Non-pigmented ciliary epithelial cell (primary cell): ENCODE measurements at places on chromosomes 3 and 15.

GRCh38 chr3:34284959-34285826, 486.8 kb downstream of the PDCD6IP start:
- DNase-seq, result no peak

- peak; percentile 54 for DNase-seq
These were observed 86.0 kb upstream of the VGLL3 start for GRCh38 chr3:87076946-87077345.

DNA sequence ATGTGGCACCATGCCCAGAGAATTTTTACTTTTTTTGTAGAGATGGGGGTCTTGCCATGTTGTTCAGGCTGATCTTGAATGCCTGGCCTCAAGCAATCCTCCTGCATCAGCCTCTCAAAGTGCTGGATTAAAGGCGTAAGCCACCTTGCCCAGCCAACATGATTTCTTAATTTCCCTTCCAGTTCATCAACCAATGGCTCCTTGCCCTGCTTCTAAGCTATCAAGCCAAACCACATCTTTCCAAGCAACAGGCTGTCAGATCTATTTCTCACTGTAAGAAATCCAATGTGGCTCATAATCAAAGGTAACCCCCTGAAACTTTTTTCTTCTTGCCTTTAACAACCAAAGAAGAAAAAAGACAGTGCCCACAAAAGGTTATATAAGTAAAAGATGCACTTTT, 204.2 kb upstream of the ICE2 start:
- DNase-seq, result no peak

DNA sequence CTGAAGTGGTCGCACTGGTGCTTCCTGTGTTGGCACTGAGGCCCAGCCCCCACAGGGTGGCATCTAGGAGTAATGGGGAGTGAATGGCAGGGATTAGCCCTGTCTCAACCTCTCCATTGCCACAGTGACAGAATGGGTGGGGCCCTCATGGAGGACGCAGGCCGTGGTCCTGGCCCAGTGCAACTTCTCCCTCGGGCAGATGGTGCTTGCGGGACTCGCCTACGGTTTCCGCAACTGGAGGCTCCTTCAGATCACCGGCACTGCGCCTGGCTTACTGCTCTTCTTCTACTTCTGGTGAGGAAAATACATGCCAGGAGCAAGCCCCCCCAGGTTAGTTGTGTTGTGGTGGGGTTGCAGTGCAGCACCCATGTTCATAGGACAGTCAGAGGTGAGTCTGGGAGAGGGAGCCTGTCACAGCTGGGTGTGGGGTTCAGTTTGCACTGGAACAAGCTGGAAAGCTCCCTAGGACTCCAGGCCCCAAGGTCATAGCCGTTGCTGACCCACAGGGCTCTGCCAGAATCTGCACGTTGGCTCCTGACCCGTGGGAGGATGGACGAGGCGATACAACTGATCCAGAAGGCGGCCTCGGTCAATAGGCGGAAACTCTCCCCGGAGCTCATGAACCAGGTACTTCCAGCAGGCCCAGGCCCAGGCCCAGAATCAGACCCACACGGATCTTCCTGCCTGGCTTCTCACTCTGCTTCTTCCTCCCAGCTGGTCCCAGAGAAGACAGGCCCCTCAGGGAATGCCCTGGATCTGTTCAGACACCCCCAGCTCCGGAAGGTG, 7.0 kb upstream of the SLC22A14 start:
- no peak for DNase-seq

DNA sequence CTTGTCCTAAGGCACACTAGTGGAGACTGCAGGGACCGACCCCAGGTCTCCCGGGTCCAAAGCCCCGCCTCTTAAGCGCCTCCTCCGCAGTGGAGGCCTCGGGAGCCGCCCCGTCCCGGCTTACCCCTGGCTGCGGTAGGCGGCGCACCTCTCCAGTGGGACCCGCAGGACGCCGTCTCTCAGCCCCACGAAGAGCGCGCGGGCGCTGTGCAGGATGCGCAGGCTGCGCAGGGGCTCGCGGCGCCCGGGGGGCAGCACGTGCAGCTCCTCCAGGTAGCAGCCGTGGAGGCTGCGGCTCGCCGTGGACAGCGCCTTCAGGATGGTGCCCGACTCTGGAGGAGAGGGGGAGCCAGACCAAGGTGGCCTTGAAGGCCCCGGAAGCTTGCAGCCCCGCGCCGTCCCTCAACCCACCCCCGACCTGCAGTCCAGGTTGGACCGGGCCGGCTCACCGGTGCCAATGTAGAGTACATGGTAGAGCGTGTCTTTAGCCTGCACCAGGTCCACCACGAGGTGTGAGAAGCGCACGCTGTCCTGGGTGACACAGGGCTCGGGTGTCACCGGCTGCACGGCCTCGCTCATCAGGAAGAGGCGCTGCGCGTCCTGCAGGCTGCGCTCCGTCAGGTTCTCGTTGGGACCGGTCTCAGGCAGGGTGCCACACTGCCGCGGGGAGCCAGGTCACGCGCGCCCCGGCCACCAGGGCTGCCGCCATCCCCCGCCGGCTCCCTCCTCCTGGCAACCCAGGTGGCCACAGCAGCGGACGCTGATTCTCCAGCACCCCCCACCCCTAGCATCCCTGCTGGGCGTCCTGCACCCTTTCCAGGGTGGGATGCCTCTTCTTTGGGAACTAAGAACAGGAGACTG, 105.5 kb downstream of the SEMA5B start:
- DNase-seq, result no peak

GRCh38 chr3:61518590-61518989, 42.8 kb upstream of the PTPRG start:
- DNase-seq, result no peak

- DNase-seq, result no peak
These were observed 89.3 kb downstream of the OXNAD1 start for GRCh38 chr3:16354291-16354690.

GRCh38 chr3:51075221-51075775, 309.8 kb upstream of the MANF start:
- DNase-seq, result no peak

DNA sequence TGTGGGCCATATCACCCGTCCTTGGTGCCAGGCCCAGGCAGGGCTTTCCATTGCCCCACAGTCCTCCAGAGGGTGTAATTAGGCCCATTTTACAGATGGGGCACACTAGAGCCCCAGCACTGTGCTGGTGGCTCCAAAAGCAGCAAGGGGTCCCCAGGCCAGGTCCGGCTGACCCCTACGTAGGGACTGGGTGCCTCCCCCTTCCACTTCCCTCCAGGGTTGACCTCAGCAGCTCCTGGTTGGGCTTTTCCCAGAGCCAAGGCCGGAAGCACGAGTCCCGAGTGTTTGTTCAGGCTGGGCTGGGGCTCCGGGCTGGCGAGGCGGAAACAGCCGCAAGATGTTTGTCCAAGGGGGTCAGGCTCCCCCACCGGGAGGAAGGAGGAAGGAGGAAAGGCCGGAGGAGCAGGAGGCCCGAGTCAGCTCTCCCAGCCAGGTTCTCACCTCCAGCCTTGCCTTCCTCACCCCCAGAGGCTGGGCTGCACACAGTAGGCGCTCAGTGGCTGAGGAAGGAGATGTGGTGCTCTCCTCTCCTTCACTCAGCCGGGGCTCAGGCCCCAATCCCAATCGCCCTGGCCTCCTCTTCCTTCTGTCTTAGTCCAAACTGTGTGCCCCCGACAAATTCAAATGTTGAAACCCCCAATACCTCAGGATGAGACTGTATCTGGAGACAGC, 17.1 kb upstream of the PLXND1 start:
- DNase-seq, result no peak

GRCh38 chr3:161270991-161271390, 49.9 kb downstream of the NMD3 start:
- DNase-seq, result no peak

GRCh38 chr15:43920254-43920600, 93.4 kb downstream of the WDR76 start:
- DNase-seq, result no peak

GRCh38 chr3:140334132-140334929, 343.5 kb upstream of the TRIM42 start:
- DNase-seq, result no peak

GRCh38 chr3:172398484-172398883, 49.8 kb downstream of the GHSR start:
- no peak for DNase-seq

- DNase-seq, result no peak
These were observed 230.3 kb upstream of the RGMA start for GRCh38 chr15:93319121-93319814.

DNA sequence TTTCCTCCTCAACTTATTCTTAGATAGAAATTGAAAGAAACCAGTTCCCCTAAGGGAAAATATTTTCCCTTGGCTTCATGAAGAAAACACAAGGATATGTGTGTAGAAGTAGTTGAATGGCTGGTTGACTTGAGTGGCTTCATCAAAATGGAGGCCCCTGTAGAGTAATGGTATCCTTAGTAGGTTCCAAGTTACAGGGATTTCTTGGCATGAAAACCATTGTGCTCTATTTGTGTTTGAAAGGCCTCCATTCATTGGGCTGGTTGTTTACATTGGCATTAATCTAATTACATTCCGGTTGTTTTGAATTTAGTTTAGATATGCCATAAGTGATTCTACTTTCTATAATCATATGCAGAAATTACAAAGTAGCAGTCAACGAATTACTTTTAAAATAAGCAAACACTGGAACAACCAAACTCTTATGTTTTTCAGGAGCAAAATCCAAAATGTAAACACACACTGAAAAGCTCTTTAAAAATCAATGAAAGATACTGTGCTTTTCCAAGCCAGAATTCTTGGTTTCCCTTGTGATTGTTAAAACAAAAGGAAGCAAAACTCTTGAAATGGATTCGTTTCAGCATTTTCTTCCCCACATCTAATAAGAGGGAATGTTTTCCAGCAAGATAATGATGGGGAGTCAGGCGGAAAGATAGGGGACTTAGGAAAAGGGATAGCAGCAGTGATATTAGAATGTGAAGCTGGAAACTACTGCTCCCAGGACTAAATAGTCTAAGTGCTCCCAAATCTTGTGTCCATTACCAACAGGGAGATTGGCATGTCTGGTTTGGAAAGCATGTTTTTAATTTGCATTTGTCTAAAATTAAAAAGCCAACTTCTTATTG, 77.0 kb downstream of the EPHA3 start:
- DNase-seq, result no peak

DNA sequence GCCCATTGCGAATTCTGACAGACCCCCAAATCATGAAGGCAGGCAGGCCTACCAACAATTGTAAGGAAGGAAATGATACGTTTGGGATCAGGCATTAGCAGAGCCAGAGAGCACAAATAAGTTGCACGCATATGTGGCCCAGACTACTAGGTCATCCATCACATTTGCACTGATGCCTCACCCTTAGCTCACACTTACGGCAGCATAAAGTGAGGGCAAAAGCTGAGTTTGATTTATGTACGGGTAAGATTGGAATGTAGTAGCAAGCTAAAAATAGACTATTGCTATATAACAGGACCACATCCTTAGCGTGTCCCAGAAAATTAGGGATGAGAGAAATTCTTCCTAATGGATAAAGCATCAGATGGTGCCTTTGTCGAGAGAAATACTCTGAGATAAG, 58.6 kb downstream of the QTRT2 start:
- DNase-seq, result no peak

DNA sequence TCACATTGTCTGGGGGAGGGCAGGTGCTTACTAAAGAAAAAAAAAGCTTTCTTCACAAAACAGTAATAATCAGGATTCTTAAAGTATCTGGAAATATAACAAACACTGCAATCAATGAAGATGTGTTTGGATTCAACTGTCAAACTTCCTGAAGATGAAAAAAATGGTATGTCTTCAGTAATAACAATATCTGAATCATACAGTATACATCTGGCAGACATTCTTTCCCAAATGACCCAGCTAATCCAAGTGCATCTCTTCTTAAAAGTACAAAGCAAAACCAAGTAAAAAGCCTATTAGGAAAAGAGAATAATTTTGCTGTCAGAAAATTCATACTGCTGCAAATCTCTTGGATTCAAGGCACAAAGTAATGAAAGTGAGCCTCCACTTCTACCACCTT, 145.0 kb upstream of the MCTP2 start:
- DNase-seq, result no peak

DNA sequence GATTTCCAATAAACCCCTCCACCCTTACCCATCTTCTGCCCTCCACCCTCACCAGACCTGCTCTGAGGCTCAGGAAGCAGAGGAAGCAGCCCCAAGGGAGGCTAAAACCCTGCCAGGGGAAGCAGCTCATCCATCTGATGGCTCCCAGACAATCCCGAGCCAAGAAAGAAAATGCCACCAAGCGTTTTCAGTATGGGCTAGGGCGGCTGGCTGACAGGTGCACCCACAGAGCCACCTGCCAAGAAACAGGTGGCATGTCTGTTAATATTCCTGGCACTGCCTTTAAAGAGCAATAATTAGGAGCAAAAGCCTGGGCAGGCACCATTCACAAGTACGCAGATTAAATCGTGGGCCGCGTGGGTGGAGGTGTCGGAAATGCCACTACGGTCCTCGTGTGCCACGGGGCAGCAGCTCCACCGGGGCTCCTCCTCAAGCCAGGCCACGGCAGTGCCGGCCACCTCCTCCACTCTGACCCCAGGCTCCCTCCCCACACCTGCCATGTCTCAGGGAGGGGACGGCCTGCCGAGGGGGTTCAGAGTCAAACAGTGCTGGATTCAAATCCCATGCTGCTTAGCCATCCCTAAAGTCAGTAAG, 23.9 kb upstream of the GRIP2 start:
- no peak for DNase-seq

DNA sequence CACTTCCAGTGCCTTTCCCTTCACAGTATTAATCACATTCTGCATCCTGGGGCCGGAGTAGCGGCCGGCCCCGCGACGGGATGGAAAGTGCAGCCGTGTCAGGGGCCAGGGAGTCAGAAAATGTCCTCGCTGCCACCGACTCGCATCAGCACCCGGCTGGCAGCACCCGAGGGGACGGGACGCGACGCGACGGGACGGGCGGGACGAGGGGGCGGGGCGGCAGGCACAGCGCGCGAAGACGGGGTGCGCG, 353 bp downstream of the ATG3 start:
- no peak for DNase-seq

- DNase-seq, result no peak
These were observed 68.0 kb downstream of the TRAK1 start for GRCh38 chr3:42159147-42159546.

GRCh38 chr3:115687721-115688120, 64.4 kb downstream of the GAP43 start:
- no peak for DNase-seq

DNA sequence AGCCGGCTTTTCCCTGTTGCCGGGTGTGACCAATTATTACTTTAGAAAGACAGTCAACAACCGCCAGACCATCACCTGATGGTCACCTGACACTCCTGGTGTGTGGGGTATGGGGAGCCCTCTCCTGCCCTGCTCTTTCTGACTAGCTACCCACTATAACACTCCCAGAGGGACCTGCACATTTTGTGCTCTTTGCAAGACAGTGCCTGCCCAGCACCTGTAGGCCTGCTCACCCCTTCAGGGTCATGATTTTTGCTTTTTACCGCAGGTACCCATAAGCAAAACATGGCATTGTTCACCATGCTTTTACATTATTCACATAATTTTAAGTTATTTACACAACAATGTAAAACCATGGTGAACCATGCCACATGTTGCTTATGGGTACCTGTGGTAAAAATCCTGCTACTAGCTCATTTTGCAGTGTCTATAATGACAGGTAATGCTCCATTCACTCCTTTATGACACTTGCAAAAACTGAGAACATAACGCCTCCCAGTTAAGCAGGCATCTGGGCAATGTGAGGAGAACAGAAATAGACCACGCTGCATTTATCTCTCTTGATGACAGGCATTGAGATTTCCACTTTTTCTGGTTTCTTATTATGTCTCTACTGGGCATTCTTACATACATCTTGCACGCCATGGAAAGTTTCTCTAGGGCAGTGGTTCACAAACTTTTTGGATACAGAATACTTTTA, 9.9 kb downstream of the CCRL2 start:
- DNase-seq, result no peak
